ENCODE measurements at places on chromosomes 3 and 15. TPM values are rescaled to one million over a fixed set of nuclear protein-coding genes. Genes with fewer than 3 reads are reported as not detected.

DNA sequence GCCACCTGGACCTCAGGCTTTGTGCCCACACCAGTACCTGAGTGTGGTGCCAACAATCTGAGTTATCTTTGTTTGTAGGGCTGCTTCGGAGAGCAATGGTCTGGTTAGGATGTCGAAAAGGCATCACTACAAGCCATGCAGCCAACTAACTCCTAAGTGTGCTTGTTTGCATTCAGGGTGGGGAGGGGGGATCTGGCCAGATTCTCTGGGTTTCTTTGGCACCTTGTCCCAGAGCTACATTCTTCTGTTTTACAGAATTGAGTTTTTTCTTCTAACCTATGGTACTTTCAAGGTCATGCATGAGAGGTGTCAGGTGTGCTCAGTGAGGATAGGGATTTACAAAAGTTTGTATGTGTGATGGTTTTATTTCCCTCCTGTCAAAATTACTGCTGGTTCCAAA is 391.4 kb upstream of the RARB start:
- no peak for DNase-seq

GRCh38 chr3:172965256-172965655 is 175.8 kb downstream of the SPATA16 start:
- no peak for DNase-seq

DNA sequence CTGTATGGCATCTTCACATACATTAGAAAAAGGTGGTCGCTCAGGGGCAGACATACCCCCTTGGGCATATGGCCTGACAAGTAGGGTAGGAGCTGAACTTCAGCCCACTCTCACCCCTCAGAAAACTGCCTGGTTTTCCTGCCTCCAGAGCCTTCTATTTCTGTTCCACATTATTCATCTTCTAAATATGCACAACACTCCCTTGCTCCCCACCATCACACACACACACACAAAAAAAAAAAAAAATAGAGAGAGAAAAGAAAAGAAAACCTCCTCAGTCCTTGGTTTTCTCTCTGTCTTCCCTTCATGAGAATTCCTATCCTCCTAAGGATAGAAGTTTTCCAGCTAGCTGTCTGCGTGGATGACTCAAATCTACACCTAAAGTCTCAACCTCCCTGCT is 5.6 kb upstream of the ROPN1 start:
- DNase-seq = no peak

DNA sequence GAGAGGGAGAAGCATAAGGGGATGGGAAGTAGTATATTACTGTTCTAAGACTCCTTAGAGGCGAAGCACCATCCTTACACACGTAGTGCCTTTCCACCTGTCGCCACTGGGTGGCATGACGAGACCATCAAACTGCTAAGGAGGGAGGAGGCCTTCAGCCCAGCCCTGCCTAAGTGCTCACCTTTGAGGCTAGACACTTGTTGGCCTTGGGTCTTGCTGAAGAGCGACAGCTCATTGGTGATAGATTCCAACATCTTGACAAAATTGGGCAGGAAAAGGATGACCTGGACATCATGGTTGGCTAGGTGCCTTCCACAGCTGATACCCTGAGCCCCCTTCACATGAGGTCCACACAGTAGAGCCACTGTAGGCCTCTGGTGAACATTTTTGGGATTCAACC is 19.6 kb downstream of the CLK3 start:
- DNase-seq = peak; percentile 84

- DNase-seq = no peak
Measured at GRCh38 chr3:146306656-146307455, 56.0 kb upstream of the PLSCR4 start.

DNA sequence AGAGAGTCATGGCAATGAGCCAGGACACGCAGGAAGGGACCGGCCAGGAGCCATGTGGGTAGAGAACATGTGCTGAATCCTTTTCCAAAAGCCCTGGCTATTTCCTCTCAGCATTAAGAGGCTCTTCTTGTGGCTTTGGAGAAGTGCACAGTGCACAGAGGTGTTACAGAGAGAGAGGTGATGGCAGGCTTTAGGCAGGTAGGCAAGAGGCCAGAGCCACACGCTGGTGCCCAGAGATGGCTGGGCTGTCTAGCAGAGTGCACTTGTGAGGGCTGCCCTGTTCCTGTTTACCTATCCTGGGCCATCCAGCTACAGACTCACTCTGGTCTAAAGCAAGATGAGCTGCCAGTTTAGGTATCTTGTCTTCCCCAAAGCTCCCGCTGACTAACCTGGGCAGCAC is 402.6 kb downstream of the OCA2 start:
- no peak for DNase-seq

DNA sequence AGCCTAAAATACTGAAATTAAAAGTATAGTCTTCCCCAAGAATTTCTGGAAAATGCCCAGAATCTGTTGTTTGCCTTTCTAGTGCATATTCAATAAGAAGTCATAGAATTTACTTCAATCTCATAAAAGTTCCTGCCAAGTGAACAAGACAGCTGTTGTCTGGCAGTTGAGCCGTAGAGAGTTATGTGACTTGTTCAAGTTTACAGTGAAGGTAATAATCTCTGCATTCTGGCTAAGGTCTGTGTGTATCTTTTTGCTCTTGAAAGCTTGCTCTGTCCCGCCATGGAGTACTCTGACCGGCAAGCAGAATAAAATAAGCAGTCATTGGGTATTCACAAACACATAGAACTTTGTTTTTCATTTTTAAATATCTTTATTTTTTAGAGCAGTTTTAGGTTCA is 77.8 kb downstream of the GHSR start:
- DNase-seq = no peak

DNA sequence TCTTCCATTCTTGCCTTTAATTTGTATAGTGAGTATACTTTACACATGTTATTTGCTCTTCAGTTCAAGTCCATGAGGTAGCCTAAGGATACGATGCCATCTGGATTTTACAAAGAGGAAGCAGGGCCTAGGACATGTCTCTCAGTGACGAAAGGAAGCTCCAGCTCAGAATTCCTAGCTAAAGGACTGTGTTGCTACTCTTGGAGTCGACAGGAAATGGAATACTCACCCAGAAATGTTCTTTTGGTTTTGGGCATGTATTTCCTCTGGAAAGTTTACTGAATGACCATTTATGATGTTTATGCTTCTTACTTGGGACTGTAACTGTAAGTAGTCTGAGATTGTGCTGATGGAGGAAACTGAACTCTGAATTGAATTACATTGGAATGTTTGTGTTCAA is 12.5 kb downstream of the OXNAD1 start:
- no peak for DNase-seq

DNA sequence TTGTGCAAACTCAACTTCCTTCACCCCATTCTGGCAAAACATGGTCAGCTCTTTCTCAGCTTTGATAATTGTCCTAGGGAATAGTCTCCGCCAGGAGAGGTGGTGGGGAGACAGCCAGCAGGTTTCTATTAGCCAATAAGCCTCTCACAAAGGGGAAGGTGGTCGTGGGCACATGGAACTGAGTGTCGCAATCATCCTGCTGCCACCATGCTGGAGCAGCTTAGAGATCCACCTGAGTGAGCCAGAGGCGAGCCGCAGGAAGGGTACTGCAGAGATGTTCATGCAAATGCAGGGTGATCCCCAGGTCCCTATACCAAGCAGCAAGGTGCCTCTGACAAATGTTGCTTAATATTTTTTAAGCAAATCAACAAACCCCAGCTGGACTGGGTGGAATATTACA is 182.8 kb downstream of the RORA start:
- DNase-seq = no peak

DNA sequence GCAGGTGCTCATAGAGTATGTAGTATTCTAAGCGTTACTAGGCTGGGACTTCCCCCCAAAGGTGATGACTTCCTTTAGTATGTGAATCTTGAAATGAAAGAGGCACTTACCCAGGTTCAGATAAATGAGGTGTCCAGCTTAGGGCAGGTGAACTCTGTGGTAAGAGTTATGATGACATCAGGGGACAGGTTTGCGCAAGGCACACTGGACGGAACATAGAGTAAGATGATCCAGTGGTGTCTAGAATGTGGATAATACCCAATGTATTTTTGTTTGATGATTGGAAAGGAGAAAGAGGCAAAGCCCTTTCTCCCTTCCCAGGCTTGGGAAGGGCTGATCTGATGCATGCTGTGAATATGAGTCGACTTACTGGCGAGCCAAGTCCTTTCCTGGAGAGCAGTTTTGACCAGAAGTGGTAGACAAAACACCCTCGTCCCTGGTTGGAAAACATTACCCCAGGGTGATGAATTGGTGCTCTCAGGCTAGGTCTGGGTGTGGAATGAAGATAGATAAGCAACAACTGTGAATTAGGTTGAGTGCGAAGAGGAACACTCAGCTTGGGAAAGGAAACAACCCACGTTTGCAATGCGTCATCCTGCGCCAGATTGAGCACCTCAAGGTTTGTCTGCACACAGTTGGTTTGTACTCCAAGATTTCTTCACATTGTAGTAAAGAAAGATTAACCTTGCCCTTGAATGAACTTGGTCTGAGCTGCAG is 124.2 kb downstream of the GHSR start:
- DNase-seq = no peak

DNA sequence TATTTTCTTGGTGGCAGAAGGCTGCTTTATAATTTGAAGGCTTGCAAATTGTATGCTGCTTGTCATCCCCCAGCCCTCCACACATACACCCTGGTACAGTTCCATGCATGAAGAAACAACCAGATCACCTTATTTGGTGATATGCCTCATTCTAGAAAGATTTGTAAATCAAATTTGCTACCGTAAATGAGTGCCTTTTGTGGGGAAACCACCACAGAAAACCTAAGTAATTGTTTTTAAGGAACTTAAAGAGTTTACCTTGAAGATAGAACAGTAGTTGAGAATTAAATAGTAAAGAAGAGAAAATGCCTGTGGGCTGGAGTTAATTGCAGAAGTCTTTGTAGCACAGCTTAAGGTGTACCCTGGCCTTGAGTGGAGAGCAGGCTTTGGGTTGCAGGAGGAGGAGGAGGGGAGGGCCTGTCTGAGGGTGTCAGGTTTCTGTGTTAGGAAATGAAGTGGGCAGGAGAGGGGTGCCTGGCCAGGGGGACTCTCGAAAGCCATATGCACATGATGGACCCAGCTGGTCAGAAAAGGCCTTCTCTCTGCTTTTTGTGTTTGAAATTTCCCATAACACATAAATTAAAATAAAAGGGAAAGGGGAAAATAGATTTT is 6.9 kb downstream of the NIPA2 start:
- no peak for DNase-seq

DNA sequence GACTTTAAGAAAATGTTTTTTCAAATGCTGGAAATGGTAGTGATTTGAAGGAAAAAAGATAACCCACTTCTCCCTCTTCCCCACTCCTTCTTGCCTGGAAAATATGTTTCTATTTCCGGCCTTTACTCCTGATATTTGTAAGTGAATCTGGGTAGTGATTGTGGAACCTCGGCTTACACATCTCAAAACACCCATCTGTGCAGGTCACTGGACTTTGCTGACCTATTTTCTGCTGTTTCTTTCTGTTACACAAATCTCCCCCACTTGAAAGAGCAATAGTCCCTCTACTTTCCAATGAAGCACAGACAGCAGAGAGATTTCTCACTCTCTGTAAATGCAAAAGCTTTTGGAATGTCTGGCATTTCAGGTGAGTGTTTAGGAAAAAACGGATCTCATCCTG is 76.9 kb upstream of the ICE2 start:
- no peak for DNase-seq

- no peak for DNase-seq
Measured at GRCh38 chr3:65619451-65619881, 419.3 kb downstream of the MAGI1 start.

DNA sequence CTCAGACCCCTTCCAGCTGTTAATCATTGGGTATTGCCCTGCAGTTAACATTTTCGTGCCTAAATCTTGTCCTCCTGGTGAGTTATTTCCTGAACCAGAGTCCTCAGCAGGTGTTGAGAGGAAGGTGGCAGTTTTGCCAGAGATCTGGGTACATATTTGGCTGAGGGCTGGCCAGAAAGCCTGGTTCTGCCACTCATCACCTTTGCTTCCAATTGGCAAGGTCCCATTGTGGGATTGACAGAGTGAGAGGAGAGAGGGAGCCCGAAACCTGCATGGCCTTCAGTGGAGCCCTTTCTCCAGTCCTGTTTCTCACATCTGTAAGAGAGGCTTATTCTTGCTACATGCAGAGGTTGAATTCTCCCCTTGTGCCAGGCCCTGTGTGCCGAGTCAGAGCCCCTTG is 8.9 kb upstream of the TKT start:
- DNase-seq = no peak

DNA sequence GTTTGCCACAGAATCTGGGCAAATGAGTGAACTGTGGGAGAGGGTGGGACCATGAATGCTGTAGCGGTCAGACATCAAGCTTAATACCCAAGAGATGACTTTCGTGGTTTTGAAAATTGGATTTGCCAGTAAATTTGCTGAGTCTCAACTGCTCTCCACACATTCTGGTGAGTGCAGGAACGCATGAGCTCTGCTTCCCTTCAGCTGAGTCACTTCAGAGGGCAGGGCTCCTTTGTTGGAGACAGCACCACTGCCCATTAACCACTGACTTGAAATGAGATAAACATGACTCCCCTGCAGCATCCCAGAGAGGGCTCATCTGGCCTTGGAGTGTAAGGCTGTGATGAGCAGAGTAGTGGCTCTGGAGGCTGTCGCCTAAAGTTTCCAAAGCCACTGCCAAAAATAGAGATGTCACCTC is 22.6 kb downstream of the RARRES1 start:
- no peak for DNase-seq

SHC4 gene
- 2.5 TPM for total RNA-seq

SYNPR gene
- not detected for total RNA-seq

WDR72 gene
- not detected for total RNA-seq

PLAAT1 gene
- total RNA-seq = not detected

GCNT3 gene
- total RNA-seq = not detected

GPR171 gene
- total RNA-seq = 91.8 TPM

CHST13 gene
- not detected for total RNA-seq

LMOD3 gene
- total RNA-seq = not detected

CCDC13 gene
- total RNA-seq = 0.29 TPM

ZKSCAN7 gene
- 4.0 TPM for total RNA-seq

ATP13A5 gene
- total RNA-seq = not detected

AP3B2 gene
- total RNA-seq = 0.18 TPM

NMNAT3 gene
- total RNA-seq = 4.5 TPM

ADGRG7 gene
- total RNA-seq = 24.7 TPM

PPM1L gene
- total RNA-seq = 2.6 TPM

CYP8B1 gene
- not detected for total RNA-seq

ITIH1 gene
- not detected for total RNA-seq
